ENCODE measurements at places on chromosomes 7 and 10. TPM values are rescaled to one million over a fixed set of nuclear protein-coding genes. Genes with fewer than 3 reads are reported as not detected.

The MET gene
- 80.5 TPM for total RNA-seq

The PTF1A gene
- total RNA-seq = not detected

GRCh38 chr7:96241855-96242254, 80.0 kb downstream of the SLC25A13 start:
- H3K4me1 ChIP-seq = no peaks in the 10 kb centered on the region
- no peak overlapping the region for H3K27ac ChIP-seq
- no peaks in the 10 kb centered on the region for H3K27me3 ChIP-seq

DNA sequence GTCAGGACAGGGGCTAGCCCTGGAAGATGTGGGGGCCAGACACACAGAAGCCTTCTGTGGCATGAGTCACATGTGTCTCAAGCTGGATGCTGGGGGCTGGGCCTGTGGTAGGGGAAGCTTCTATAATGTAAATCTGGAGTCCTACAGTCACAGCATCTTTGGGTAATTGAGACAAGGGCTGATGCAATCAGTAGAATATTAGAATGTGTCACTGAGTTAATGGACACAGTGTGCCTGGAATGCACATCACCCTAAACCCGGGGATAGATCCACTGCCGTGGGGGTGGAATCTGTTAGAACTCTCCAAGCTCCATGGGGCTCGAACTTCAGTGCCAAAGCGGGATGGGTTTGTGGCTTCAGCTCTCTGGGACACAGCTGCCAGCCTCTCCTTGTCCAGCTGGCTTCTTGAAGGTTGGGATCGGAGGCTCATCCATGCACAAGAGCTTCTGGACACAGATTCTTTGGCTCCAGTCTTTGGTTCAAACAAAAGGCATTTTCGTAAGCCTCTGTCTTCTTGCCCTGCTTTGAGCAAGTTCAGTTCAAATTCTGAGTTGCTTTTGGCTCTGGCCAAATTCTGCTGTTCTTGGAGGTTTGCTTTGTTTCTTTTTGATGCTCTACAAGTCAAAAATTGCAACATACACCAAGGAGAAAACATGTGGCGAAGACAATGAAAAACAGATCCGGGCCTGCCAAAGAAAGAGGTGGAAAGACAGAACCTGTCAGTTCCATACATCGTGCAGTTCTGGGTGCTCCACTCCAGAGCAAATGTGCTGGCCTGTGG, 194.8 kb upstream of the ZNF32 start:
- H3K27me3 ChIP-seq = no peaks in the 10 kb centered on the region
- H3K4me1 ChIP-seq = peaks cover 24% of the 10 kb centered on the region
- H3K27ac ChIP-seq = peak overlapping the region; percentile 26
- DNase-seq = no peak

DNA sequence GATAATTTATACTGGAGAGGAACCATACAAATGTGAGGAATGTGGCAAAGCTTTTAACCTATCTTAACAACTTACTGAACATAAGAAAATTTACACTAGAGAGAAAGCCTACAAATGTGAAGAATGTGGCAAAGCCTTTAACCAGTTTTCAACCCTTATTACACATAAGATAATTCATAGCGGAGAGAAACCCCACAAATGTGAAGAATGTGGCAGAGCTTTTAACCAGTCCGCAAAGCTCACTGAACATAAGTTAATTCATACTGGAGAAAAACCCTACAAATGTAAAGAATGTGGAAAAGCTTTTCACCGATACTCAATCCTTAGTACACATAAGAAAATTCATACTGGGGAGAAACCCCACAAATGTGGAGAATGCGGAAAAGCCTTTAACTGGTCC, 37.9 kb downstream of the ZNF138 start:
- DNase-seq = no peak
- H3K27me3 ChIP-seq = no peaks in the 10 kb centered on the region
- no peaks in the 10 kb centered on the region for H3K36me3 ChIP-seq
- no peak overlapping the region for H3K4me3 ChIP-seq
- no peak overlapping the region for H3K27ac ChIP-seq

- no peaks in the 10 kb centered on the region for H3K36me3 ChIP-seq
- H3K4me1 ChIP-seq = peaks cover 5% of the 10 kb centered on the region
- DNase-seq = no peak
- H3K27ac ChIP-seq = no peak overlapping the region
- H3K4me3 ChIP-seq = no peak overlapping the region
Observed at GRCh38 chr7:20199015-20199737, 18.0 kb downstream of the MACC1 start.

DNA sequence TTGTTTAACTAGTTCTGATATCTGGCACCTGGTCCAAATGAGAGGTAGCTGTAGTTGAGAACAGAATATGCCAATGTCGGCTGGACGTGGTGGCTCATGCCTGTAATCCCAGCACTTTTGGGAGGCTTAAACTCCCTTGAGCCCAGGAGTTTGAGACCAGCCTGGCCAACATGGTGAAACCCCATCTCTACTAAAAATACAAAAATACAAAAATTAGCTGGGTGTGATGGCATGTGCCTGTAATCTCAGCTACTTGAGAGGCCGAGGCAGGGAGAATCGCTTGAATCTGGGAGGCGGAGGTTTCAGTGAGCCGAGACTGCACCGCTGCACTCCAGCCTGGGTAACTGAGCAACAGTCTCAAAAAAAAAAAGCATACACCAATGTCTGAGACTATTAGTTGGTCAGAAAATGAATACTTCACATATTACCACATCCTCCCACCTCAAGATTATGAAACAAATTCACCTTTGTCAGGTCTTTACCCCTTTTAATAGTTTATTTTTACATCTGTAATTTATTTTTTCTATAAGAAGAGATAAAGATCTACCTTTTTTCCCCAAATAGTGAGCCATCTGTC, 38.8 kb downstream of the EPC1 start:
- peak overlapping the region; percentile 16 for H3K27ac ChIP-seq
- no peaks in the 10 kb centered on the region for H3K27me3 ChIP-seq
- DNase-seq = no peak
- peaks cover 2% of the 10 kb centered on the region for H3K36me3 ChIP-seq

DNA sequence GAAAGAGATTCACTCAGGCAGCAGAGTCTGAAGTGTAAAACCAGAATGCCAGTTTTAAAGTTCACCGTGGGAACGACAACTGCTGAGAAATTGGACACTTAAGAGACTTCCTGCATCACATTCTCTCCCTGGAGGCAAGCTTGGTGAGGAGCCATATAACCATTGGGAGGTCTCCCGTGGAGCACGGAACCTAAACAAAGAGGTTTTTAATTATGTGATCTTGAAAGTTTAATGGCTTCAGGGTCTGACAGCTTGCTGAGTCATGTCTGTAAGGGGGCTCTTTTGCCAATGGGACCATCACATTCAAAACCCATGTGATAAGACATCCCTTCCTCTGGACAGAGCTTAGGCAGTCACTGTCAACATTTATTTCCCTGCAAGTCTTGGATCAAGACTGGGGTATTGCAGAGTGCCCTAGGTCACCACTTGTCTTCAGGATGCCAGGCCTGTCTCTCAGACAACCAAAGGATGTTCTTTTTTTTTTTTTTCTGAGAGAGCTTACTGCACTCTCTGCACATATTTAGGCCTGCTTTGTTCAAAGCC, 674.4 kb downstream of the TYW1 start:
- no peak overlapping the region for H3K4me3 ChIP-seq
- H3K36me3 ChIP-seq = no peaks in the 10 kb centered on the region
- no peaks in the 10 kb centered on the region for H3K27me3 ChIP-seq
- no peak for DNase-seq
- H3K27ac ChIP-seq = no peak overlapping the region

DNA sequence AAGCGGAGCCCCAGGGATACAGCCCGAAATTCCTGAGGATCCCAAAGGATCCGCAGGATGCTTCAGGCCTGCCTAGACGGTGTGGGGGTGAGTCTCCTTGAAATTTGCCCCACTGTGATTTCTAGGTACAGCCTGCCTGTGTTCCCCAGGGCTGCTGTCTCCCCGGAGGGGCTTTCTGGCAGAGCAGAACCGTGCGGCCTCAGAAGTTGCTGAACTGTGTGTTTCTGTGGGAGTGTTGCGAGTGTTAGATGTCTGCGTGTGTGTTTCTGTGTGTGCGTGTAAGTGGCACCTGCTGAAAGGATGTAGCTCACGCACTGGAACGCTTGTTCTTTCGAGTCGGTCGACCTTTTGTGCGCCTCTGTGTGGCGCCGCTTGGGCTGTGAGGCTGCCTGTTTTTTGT, 27.8 kb upstream of the ZNF273 start:
- no peaks in the 10 kb centered on the region for H3K4me1 ChIP-seq
- DNase-seq = no peak
- H3K27ac ChIP-seq = no peak overlapping the region
- no peaks in the 10 kb centered on the region for H3K36me3 ChIP-seq
